ENCODE measurements at places on chromosomes 2 and 18. TPM values are rescaled to one million over a fixed set of nuclear protein-coding genes. Genes with fewer than 3 reads are reported as not detected.

The NYAP2 gene
- not detected for total RNA-seq

The SIX2 gene
- total RNA-seq: not detected

The UGT1A7 gene
- total RNA-seq: not detected

The GCG gene
- not detected for total RNA-seq

The TMEFF2 gene
- not detected for total RNA-seq

The LMAN1 gene
- 144 TPM for total RNA-seq

The SMYD1 gene
- total RNA-seq: not detected

The DNAJC5G gene
- total RNA-seq: not detected

Data from T-helper 1 cell treated with Interleukin-12 subunit alpha and Interleukin-12 subunit beta and Interleukin-4 antibody, amounts not matched to agents 30 ng/mL and 1 ng/mL, for 36 hours (primary cell).